ENCODE measurements at places on chromosomes 13 and 19. TPM values are rescaled to one million over a fixed set of nuclear protein-coding genes. Genes with fewer than 3 reads are reported as not detected.

Gene MBD3L2
- polyA plus RNA-seq = not detected

Gene NLRP7
- polyA plus RNA-seq = not detected

Gene BEST2
- 0.14 TPM for polyA plus RNA-seq

Gene DMWD
- polyA plus RNA-seq = 37.2 TPM

DNA sequence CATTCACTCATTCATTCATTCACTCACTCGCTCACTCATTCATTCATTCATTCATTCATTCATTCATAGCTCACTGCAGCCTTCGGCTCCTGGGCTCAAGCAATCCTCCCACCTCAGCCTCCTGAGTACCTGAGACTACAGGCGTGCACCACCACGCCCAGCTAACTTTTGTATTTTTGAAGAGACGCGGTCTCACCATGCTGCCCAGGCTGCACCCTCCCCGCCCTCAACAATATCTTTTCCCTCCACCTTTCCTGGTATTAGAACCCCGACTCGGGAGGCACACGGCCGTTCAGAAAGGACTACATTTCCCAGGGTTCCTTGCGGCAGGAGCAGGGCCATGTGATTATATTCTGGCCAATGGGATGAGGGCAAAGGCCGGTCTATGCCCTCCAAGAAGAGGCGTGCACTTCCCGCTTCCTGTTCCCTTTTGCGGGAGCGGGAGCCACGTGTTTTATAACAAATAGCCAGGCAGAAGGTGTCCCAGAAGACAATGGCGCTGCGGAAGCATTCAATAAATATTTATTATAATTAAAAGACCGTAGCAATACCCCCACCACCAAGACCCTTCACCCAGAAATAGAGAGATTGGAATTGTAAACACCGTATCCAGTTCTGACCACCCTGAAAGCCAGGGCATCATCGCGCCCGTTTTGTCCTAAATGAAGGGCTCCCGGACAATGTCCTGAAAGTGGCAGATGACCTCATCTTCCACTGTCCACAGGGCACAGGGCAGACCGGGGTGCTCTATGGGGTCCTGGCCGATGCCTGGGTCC is 15.9 kb downstream of the TICAM1 start:
- peak; percentile 90 for DNase-seq

DNA sequence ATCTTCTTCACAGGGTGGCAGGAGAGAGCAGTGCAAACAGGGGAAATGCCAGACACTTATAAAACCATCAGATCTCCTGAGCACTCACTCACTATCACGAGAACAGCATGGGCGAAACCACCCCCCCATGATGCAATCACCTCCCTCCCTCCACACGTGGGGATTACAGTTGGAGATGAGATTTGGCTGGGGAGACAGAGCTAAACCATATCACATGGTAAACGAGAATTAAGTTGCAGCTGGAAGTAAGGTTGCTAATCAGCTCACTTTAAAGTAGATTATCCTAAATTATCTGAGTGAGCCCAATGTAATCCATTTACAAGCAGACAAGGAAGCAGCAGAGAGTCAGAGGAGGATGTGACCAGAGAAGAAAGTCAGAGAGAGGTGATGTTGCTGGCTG is 102.2 kb upstream of the IPO5 start:
- DNase-seq = no peak

- no peak for DNase-seq
Measured at GRCh38 chr13:28058866-28059613, 41.3 kb downstream of the FLT3 start.

- no peak for DNase-seq
Measured at GRCh38 chr13:98835156-98835555, 82.7 kb upstream of the SLC15A1 start.

DNA sequence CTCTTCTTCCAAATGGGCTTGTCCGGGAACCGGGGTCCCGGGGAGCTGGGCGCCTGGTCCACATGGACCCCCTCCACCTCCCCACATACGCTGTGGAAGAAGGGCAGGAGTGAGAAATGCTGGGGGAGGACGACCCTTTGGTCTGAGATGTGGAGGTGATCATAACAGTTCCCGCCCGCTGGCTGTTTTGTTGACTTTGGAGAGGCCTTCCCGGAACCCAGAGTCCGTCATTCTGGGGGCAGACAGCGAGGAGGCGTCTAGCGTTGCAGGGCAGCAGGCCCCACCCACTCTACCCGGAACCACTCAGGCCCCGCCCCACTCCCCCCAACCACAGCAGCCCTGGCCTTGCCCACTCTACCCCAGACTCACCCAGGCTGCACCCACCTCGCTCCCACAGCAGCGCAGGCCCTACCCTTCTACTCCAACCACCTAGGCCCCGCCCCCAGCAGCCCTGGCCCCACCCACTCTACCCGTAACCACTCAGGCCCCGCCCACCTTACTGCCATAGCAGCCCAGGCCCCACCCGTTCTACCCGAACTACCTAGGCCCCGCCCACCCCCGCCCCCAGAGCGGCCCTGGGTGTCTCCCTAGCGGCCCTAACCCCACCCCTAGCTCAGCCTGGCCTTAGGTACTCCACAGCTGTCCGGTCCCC is 7.1 kb downstream of the GPR108 start:
- DNase-seq = no peak

- peak; percentile 51 for DNase-seq
Measured at GRCh38 chr13:26867451-26868091, 107.0 kb upstream of the GPR12 start.

DNA sequence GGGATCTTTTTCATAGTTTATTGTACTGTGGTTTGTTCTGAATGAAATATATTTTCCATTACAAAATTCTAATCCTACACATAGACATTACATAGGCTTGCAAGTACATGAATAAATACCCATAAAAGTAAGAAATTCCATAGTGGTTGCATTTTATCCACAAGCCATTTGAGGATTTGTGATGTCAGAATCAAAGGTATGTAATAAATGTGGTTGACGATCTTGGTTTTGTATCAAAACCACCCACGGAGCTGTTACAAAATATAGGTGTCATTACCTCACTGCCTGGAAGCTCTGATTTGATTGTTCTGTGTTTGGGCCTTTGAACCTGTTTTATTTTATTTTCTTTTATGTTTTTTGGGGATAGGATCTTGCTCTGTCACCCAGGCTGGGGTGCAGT is 125.1 kb downstream of the NALCN start:
- DNase-seq = no peak

- no peak for DNase-seq
Measured at GRCh38 chr19:33193865-33194362, at the start of gene LRP3. Gene LRP3 (plus strand): TSS chr19:33194330. CDS start chr19:33194786, 456 bp downstream.

DNA sequence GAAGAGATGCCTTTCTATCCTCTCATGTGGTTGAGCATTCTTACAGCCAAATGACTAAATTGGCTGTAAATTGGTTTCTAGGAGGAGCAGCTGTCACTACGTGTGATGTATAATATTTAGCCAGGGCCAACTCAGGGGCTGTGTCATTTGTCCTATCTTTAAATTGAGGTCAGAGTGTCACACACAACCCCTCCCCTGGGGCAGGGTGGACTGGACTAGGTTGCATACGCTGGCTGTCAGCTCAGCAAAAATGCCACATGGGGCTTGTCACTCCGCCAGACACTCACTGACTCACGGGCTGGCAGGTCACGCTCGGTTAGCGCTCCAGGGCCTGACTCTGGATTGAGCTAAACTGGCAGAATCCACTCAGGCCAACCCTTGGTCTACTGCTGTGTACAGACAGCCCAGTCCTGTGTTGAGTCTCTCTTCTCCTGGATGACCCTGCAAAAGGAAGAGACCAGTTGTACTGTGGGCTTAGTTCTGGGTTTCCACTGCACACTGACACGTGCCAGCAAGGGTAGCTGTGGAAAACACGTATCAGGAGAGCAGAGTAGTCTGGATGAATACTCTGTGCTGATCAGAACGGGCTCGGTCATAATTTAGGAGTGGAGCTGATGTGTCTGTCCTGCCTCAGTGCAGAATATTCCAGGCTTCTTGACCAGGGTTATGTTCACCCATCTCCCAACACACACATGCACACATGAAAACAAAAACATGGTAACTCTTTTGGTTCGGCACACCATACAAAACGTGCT is 29.1 kb downstream of the SHISA2 start:
- DNase-seq = no peak

GRCh38 chr19:4266253-4267000 is 12.6 kb upstream of the SHD start:
- DNase-seq = no peak

DNA sequence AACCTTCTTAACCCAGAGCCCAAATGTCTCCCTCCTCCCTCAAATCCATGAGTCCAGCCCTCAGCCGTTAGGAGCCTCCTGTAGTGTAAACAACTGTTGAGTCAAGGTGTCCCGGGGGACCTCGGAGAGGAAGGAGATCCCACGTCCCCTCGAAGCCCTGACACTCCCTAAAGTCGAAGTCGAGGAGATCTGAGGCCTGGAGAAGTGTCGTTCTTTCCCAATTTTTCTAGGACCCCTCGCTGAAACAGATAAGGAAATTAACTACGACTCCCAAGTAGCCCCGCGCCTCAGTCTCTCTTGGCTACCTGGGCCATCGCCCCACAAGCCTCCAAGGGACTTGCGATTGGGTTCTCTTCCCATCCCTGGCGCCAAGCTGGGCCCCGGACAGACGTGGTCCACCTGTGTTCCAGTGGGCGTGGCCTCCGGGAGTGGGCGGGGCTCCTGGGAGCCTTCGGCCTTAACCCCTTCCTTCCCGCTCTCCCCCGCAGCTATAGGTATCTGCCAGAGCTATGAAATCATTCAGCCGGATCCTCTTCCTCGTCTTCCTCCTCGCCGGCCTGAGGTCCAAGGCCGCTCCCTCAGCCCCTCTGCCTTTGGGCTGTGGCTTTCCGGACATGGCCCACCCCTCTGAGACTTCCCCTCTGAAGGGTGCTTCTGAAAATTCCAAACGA is 869 bp downstream of the GFY start:
- no peak for DNase-seq

DNA sequence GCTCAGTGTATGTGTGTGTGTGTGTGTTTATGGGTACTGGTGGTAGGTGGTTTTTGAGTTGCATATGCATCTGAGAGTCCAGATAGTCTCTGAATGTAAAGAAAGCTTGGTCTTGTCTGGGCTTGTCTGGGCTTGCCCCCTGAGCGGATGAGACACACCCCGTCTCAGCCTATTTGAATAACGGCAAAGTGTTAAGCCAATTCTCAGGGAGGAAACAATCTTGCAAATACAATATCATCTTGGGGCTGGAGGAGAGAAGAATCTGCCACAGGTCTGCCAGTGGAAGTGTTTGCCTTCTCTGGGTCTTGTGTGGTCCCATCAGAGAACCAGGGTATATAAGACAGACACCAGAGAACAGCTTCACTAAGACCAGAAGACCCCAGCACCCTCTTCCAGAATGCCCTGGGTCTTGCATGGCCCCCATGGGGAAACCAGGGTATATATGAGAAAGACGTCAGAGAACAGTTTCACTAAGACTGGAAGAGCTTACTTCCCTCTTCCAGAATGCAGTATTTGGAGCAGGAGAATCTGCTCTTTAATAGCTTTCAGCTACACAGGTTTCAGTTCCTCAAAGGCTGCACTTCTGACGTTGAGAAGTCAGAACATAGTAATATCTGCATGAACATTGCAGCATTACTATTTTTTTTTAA is 13.3 kb downstream of the CD70 start:
- no peak for DNase-seq
